Anterior cingulate cortex (tissue), 58 donors: ENCODE measurements at places on chromosomes 1 and 21.

DNA sequence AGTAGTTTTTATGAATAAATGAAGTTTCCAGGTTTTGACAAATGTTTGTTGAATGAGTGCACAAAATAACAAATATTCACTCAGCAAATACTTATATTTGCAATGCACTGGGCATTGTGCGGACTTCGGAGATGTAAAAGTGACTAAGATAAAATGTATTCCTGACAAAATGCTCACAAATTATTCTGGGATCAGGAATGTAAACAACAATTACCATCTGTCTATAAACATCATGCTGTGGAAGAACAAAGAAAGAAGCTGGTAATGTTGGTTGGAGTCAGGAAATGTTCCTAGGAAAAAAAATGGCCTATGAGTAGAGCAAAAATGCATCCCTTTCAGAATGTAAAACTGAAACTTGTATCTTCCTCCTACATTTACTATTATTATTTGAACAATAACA is 68.5 kb downstream of the CRB1 start:
- no peak for DNase-seq

DNA sequence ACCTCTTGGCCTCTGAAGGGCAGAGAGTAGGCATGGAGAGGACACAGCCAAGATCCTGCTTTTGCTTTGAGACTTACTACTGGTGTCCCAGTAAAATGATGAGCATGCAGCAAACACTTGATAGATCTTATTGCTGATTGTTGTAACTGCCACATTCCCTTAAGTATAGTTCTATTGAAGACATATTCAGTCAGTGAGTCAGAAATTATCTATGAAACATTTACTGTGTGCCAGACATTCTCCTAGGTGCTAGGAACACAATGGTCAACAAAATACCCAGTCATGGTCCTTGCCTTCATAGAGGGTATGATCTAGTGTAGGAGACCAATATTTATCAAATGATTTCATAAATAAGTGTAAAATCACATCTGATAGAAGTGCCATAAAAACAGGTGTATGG is 13.6 kb downstream of the STYXL2 start:
- DNase-seq, result no peak

- no peak for DNase-seq
Observed at GRCh38 chr1:31505911-31506497, 70.3 kb upstream of the TINAGL1 start.

GRCh38 chr1:156616463-156616862 is 2.8 kb upstream of the HAPLN2 start:
- DNase-seq, result peak; percentile 69

- DNase-seq, result no peak
Observed at GRCh38 chr21:46168238-46168637, 12.9 kb upstream of the FTCD start.

DNA sequence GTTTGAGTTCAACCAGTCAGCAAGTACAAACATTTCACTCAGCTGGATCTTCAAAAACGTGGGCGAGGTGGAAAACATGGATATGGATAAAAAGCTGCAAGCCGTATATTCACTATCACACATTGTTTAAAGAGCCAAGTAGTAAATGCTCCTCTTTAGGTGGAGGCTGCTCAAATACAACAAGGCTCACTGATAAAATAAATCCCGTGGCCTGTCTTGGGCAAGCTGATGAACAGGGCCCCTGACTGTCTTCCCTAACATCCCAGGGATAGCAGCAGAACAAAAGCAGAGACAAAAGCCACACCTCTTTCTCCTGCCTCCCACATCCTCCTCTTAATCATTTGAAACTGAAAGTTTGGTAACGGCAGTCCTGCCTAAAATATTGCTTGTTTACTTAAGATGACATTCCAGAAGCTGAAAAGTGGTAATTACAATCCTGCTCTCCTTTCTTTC is 357.7 kb downstream of the TTLL7 start:
- no peak for DNase-seq

- no peak for DNase-seq
Observed at GRCh38 chr1:109821221-109821669, 57.5 kb upstream of the EPS8L3 start.

DNA sequence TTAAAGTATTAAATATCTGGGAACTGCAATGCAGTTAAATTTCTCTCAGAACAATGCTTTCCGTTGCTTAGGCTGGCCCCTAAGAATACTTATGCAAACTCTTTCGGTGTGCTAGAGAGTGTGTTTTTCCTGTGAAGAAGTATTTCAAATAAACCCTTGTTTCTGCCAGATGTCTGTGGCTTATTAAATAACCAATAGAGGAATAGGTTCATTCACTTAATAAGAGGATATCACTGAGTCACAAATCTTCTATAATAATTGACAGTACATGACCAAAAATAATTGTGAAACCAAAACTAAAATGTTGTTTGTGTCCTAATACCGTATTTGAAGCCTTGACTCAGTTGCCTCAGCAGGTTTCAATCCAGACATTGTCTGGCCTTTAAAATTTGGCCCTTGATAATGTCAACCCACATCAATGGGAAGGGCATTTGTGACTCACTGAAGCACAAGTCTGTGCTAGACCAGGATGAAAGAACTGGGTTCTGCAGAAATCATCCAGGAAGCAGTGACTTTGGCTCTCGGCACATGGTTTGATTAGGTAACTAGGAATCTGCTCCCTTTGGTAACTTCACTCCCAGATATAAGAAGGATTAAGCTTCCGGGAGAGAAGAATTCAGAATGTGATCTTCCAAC is 104.2 kb upstream of the BARHL2 start:
- no peak for DNase-seq

GRCh38 chr1:215472723-215473122 is 94.4 kb upstream of the KCTD3 start:
- DNase-seq, result no peak

- no peak for DNase-seq
Observed at GRCh38 chr1:8789314-8790214, 27.9 kb downstream of the RERE start.

DNA sequence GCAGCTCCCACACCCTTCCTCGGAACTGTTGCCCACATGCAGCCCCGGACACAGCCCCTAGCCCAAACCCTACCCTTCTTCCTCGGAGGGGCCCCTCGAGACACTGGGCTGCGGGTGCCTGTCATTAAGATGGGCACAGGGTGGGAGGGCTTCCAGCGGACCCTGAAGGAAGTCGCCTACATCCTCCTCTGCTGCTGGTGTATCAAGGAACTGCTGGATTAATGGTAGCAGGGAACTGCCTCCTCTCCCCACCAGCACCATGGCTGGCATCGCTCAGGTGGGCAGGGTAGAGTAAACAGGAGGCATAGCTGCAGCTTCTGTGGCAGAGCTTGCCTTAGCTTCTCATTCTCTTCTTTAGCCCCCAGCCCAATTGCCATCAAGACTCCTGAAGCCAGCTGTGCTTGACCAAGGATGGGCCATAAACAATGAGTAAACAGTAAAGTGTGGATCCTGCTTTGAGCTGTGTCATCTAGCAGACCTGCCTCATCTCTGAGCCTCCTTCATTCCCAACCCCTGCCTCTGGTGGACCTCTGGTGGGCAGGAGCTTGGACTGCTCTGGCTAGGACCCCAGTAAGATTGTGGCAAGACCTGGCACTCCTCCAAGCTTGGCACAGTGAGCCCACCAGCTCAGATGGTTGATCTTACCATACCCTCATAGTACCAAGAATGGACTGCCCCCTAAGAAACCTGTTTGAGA is at the start of gene LENEP:
Gene LENEP (plus strand): TSS at position 15 of the 697 bp plus-strand sequence. CDS start 22 bp downstream, at position 37.
- DNase-seq, result no peak

GRCh38 chr1:29584776-29585175 is 348.5 kb downstream of the PTPRU start:
- DNase-seq, result no peak

- DNase-seq, result no peak
Observed at GRCh38 chr1:92705446-92705845, 79.5 kb downstream of the EVI5 start.

GRCh38 chr1:98921817-98922216 is 82.8 kb downstream of the PLPPR5 start:
- no peak for DNase-seq

GRCh38 chr1:53878492-53879105 is 11.0 kb downstream of the YIPF1 start:
- no peak for DNase-seq

GRCh38 chr1:21084111-21084810 is 92.4 kb downstream of the EIF4G3 start:
- DNase-seq, result no peak

- DNase-seq, result no peak
Observed at GRCh38 chr1:1199141-1199960, 7.0 kb downstream of the TNFRSF18 start.

GRCh38 chr1:151384584-151384983 is 12.1 kb upstream of the SELENBP1 start:
- no peak for DNase-seq

GRCh38 chr1:25770541-25771220 is 29.3 kb upstream of the SELENON start:
- DNase-seq, result no peak

- no peak for DNase-seq
Observed at GRCh38 chr21:44764319-44765230, 37.0 kb downstream of the UBE2G2 start.

DNA sequence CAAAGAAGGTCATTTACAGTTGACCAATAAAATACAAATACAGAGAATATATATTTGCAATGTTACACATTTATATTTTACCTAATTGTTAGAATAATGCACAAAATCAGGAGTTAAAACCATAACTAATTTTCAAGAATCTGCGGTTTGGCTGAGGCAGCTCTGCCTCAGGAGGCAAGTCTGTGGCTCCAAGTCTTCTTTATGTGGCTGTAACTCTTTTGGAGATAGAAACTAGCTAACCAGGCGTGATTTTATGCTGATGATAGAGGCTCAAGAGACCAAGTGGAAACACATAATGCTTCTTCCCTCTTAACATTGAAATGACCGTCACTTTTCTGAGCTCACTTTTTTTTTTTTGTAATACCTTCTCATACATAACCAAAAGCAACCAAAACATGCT is 744.7 kb upstream of the CXADR start:
- DNase-seq, result no peak

GRCh38 chr1:150144606-150145005 is 5.1 kb upstream of the PLEKHO1 start:
- DNase-seq, result no peak

GRCh38 chr21:28789523-28789922 is 203.2 kb downstream of the LTN1 start:
- no peak for DNase-seq

DNA sequence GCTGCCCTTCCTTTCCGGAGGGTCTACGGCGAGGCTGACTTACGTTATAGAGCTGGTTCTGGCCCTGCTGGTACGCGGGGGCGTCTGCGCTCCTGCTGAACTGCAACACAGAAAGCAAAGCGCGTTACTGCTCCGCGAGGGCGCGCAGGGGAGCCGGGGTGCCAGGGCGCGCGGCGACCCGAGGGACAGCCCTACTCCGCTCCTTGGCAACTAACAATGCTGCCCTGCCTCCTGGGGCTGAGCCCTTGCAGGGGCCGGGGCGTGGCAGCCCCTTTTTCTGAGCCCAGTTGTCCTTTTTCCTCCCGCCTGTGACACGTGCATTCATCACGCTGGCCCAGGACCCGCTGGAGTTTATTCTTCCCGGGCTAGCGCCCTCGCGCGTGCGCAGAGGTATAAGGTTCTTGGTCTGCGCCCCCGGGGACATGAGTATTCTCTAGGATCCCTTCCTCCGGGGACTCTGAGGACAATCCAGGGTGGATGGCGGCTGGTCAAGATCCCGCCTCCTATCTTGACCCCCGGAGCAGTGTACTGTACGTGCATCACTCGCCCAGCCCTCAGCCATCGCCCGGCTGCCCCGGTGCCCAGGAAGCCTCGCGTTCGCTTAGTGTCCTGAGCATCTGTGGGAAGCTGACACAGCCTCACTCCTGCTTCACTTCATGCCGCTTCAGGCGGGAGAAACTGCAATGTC is 78.9 kb downstream of the CD247 start:
- DNase-seq, result peak; percentile 28

DNA sequence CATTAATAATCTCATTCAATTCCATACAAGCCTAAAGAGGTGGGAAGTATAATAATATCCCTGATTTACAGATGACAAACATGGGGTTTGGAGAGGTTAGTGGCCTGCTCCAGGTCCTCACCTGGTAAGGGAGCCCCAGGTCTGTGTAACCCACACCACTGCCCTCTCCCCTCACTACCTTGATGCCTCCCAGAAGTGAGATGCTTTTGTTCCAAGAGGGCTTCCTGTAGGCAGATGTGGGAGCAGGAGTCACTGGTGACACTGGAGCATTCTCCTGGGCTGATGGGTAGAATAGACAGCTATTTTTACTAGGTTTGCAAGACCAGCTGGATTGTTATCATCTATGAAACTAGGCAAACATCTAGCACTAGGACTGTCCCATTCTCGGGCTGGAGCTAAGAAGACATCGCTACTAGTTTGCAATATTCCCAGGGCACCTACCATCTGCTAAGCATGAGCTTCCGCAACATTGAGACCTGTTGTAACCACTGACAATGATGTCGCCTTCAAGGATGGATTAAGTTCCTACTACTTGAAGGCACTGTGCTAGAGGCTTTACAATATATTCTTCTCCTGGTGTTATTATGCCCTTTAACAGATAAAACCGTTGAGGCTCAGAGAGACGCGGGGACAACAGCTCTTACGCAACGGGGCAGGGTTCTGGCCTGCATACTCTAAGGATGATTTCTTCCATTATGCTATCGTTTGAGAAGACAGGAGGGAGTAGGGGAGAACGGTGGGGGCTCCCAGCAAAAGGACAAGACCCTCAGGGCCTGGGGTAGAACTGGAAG is 35.0 kb downstream of the BATF3 start:
- DNase-seq, result no peak

DNA sequence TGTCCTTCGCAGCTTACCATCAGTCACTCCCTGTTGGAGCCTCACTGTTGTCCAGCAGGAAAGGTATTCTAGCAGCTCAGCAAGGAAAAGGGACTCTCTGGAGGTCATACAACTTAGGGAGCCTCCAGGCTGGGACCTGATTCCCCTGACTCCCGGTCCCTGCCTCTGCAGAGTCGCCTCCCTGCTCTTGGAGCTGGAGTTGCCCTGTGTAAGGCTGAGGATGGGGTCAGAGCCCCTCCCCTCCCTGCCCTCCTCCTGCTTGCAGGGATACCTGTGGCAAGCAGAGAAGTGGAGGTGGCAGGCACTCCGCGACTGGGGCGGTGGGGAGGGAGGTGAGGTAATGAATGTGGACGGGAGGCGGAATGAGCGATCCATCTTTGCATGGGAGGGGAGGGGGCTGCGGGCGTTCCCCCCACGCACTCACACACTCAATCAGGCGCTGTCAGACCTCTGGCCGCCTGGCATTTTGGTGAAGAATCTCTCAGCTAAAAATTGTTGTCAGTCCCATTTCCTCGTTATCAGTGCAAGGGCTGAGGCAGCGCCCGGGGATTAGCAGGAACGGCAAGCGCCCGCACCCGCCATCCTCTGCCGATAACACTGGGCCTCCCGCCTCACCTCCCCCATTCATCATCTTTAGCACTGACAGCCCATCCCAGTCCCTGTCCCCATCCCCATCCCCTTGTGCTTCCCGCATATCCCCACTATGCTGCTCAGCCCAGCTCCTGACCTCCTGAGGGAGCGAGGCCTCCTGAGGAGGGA is 64.3 kb downstream of the TMEM53 start:
- DNase-seq, result no peak
